ENCODE measurements at places on chromosomes 6 and 20.

DNA sequence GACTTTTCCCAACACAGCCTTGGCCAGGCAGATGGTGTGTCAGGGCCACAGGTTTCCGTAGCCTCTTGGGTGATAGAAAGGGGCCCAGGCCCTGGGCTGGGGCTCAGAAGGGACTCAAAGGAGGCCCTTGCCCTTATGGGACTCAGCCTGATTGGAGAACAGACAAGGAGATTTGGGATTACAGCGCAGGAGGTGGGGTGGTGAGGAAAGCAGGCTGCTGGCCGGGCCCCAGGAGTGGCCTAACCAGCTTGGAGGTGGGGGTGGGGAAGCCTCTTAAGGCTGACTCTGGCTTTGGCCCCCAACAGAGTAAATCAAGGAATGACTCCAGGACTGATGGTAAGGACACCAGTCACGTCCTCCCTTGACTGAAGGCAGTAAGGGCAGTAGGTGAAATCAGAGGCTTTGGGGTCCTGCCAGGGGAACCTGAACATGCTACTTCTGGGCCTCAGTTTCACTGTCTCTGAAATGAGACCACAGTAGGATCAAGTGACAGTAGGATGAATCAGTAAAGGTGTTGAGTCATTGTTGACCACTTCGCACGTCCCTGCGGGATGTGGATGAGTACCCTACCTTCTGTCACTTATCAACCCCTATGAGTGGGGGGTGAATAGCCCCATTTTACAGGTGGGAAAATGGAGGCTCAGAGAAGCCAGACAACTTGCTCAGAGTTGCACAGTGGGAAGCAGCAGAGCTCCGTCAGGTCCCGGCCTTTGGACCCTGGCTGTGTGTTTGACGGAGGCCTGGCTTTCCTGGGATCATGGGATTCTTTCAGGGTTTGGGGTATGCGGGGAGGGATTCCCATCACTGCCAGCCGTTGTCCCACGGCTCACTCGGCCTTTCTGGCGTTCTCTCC lies 4.5 kb downstream of the SNAI1 start:
- DNase-seq = no peak

- no peak for DNase-seq
These were observed 38.3 kb downstream of the HNF4A start for GRCh38 chr20:44393608-44394451.

GRCh38 chr6:89290401-89291155 lies 24.5 kb downstream of the GABRR2 start:
- no peak for DNase-seq

GRCh38 chr6:150696190-150696589 lies 96.5 kb downstream of the PLEKHG1 start:
- DNase-seq = no peak

DNA sequence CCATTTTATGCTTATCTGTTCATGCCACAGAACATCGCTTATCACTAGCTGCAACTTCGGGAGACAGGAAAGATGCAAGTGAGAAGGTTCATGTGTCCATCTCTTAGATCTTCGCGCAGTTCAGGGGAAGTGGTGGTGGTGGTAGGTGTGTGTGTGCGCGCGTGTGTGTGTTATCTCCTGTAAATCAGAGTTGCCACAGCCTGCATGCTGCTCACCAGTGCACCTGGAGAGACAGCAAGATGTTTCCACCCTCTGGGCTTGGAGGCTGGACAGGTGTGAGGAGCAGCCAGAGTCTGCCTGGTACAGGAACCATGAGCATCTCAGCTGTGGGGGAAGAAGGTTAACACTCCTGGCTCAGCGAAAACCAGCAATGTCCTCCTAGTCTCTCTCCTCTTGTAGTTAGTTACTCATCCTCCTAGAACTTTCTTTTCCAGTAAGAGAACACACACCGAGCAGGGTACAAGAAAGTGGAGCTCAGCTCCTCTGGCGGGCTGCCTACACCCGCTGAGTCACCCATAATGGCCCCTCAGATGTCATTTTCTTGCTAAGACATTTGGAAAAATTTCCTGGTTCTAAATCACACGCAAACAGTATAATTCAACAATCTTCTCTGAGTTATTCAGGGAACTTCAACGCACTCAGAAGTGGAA lies 5.1 kb upstream of the TUBB1 start:
- no peak for DNase-seq

DNA sequence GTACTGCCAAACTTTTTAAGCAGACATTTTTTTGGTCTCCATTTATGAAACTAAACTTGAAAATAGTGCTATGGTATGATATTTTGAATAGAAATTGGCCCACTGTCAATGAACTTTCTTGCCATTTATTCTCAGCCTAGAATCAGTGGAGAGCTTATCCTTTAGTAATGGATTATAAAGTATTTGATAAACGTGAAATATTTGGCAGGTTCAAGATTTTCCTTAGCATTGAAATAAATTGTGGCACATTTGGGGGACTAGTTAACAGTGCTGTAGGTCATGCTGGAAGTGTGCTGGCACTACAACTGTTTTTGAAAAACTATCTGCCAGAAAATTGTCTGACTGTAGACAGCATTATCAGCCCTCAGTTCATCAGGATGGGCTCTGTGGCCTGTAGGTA lies 2.1 kb downstream of the PRSS35 start:
- no peak for DNase-seq

DNA sequence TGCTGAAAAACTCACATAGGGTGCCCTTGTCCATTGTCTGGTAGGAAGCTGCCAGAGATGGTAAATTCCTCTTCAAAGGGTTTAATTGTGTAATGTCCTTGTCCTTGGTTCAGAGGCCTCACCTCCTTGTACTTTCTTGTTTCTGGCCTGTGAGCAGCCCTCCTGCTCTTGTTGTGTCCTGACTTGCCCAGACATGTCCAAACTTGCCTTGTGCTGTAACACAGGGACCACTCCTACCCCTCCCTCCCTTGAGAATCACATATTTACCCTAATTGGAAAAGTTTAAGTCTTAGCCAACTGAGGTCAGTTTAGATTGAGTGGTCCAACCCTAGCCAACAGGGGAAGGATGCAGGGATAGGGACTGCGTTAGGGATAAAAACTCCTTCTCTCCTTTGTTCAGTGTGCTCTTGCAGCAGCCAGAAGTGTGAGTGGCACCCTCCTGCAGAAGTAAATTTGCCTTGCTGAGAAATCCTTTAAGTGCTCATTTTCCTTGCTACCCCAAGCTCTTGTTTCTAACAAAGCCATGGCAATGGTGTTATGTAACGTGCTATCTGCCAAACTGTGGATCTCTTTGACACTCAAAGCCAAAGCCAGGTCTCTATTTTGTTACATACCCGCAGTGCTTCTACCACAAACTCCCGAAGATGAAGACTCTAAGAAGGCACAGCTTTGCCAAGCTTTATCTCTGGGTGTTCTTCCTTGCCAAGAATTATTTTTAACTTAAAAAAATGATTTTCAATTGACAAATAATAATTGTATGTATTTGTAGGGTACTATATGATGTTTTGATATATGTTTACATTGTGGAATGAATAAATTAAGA lies 414.5 kb downstream of the ESR1 start:
- DNase-seq = no peak

DNA sequence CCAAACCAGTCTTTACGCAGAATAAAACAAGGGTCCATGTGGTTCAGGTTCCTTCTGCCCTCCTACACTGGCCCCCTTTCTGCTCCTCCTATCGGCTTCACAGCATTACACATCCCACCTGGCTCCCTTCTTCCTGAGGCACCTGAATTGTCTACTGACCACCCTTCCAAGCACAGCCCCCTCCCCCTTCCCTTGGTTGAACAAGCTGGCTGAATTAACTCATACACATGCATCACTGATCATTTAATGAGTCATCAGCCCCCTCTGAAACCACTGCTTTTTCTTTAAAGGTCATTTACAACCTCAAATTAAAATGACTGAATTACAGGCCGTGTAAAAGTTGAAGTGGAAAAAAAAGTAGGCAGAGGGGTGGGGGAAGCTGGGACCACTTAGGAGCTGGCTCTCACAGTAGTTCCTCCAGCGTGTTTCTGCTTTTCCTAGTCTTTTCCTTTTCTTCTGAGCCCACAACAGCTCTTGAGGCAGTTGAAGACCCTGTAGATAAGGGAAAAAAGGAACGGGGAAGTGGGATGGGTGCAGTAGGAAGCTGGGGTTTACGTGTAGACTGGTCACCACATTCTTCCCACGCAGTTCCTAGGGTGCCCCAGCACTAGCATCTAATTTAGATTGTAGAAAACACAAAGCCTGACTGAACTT lies 67.6 kb downstream of the FYN start:
- no peak for DNase-seq

- DNase-seq = no peak
These were observed 489 bp downstream of the TBX18 start for GRCh38 chr6:84763886-84764331.

DNA sequence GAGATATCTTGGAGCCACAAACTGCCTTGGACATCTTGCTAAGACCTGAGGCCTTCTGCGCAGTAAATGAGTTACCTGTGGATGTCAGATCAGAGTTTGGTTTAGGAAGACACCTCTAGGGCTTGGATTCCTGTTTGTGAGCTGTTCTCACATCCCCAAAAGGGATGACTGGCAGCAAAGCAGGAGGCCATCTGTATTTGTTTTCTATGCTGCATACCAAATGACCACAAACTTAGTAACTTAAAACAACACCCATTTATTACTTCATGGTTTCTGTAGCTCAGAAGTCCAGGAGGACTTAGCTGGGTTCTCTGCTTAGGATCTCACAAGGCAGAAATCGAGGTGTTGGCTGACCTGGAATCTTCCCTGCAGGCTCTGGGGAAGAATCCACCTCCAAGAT lies 116.7 kb downstream of the UNC5CL start:
- DNase-seq = no peak

- DNase-seq = peak; percentile 37
These were observed 38.3 kb upstream of the HMGCLL1 start for GRCh38 chr6:55617272-55617671.

- DNase-seq = no peak
These were observed 530.4 kb upstream of the BTBD3 start for GRCh38 chr20:11387189-11387754.

- no peak for DNase-seq
These were observed 31.4 kb downstream of the LINC00237 start for GRCh38 chr20:21074605-21075336.

GRCh38 chr6:5087389-5087788 lies 2.2 kb downstream of the PPP1R3G start:
- no peak for DNase-seq

DNA sequence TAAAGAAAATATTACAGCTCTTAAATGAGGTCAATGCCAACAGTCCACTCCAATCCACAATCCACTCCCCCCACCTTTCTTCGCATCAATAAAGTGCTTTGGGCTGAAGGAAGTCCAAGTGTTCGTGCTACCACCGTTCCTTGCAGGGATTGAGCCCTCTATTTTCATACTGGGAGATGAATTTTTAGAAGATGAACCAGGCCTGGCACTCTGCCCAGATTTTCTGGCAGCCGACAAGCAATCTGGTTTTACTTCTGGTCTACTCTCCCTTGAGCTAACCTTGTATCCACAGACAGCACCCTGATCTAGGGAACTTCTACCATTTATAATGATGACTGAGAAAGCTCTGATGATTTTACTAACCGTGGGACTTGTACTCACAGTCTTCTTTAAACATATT lies 72.3 kb downstream of the BTBD9 start:
- peak; percentile 84 for DNase-seq

DNA sequence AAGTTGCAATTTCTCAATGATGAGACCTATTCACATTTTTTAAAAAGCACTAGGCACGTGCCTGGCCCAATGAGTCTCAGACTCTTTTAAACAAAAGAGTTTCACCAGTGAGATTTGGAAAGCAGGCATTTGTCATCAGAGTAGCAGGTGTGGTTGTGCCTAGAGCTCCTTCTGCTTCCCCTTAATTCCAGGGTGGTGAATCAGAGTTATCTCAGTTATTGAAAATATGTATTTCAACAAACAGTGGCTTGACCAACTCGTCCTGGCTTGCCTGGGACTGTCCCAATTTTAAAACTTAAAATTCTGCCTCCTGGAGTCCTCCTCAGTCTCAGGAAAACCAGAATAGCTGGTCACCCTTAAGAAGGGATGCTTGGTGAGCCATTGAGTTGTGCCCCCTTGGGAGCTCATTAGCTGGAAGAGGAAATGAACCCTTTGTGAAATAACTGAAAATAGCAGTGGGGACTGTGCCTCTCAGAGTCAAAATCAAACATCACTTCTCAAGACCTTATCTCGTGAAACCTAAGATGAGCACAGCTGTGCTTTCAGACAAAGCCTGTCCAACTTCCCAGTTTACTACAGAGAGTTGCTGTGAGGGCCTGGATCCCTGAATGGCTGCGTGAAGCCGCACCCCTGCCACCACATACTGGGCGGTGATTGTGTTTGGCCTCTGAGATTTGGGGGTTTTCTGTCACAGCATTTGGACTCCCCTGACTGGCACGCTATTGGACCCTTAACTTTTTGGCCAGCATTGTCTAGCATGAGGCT lies 116.3 kb downstream of the ANKRD60 start:
- DNase-seq = peak; percentile 6
